ENCODE measurements at places on chromosomes 4 and X.

DNA sequence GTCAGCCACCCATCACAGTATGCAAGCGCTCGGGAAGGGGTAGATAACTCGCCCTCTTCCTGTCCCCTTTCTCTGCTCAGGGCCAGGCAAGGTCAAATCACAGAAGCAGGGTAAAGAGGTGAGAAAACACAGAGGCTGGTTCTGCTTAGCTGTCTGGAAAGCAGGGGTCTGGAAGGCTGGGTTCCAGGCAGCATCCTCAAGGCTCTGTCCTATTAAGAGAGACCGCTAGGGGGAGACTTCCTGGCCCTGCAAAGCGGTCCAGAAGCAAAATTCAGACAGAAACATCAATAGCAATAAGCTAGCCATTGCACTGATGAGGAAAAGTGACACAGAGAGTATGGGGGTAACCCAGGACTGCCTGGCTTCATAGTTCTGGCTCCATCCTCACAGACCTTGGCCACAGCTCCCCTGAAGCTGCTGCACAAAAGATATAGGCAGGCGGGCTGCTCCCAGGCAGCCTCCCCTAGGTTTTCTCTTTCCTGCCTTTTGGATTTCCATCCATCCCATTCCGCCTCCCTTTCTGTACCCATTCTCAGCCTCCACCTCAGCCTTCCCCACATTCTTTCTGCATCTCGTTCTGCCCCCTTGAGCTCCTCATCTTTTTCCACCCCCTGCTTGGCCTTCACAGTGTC is 308.5 kb downstream of the EVC2 start:
- no peak for DNase-seq

- no peak for DNase-seq
Measured at GRCh38 chrX:133953078-133953477, 32.3 kb downstream of the GPC3 start.

GRCh38 chrX:134244043-134244442 is 7.1 kb downstream of the CCDC160 start:
- DNase-seq, result no peak

DNA sequence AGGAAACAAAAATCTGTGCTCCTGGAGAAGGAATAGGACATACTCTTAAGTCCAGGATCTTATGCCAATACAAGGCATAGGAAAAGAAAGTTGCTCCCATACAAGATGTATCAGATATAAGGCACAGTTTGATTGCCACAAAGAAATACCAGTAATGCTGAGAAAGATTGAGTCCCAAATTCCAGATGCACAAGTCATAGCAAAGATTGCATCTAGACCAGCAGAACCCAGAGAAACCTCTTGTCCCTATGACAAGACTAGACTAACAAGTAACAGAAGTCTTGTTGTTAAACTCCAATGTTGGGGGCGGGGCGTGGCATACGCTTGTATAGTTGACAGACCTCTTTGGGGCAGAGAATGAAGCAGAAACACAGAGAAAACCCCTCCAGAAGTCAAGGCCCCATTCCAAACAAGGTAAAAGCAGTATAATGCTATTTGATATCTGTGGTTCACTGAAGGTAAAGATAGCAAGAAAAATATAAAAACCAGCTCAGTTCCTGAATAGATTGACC is 671.5 kb upstream of the GRIA3 start:
- DNase-seq, result no peak

DNA sequence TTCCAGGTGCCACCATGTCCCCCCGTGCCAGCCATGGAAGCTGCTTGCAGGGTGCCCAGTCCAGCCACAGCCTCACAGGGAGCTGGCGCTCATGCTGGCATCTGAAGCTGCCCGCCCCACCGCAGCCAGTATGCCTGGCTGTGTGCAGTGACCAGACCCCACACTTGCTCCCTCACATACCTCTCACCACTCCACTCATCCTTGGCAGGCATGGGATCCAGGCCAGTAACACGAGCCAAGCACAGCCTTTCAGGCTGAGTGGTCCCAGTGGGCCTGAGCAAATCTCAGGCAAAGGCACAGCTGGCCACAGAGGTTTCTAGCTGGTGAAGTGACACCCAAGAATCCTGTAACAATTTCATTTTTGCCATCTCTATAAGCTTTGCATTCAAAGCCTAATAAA is 48.4 kb upstream of the SEC24B start:
- DNase-seq, result no peak

DNA sequence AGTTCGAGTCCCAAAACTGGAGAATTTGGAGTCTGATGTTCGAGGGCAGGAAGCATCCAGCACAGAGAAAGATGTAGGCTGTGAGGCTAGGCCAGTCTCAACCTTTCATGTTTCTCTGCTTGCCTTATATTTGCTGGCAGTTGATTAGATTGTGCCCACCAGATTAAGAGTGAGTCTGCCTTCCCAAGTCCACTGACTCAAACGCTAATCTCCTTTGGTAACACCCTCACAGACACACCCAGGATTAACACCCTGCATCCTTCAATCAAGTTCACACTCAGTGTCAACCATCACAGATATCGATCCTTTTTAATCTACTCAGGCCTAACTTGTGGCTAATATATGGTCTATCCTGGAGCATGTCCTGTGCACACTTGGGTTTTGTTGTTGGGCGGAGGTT is 18.0 kb upstream of the MAEA start:
- no peak for DNase-seq

DNA sequence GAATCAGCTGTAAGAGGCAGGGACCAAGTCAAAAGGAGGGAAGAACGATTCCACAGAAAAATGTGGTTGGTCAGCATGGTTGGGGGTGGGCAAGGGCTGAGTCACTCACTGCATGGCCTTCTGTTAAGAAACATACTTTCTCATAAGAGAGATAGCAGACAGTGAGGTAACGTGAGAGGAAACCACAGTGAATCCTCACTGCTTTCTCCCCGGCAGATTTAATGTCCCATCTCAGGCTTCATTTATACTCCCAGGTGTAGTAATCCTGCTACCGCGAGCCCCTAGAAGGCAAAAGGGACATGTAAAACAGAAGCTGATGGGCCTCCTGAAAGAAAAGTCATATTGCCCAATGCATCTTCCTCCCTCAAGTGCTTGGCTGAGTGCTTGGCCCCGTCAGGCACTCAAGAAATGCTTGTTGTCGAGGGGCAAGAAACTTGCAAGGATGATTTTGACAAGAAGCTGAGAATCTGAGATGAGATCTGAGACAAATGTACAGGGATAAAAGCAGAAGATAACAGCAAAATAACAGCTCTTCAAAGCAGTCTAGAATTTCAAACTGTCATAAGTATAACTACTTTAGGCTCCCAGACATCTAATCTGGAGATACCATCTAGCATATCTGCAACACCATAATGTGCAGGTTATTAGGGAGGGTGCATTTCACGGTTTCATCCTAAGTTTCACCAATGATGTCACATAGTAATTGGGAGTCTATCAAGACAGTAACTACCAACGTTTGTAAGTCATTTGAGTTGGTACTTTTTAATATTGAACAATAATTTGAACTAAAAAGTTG is 40.2 kb downstream of the SH3KBP1 start:
- no peak for DNase-seq

DNA sequence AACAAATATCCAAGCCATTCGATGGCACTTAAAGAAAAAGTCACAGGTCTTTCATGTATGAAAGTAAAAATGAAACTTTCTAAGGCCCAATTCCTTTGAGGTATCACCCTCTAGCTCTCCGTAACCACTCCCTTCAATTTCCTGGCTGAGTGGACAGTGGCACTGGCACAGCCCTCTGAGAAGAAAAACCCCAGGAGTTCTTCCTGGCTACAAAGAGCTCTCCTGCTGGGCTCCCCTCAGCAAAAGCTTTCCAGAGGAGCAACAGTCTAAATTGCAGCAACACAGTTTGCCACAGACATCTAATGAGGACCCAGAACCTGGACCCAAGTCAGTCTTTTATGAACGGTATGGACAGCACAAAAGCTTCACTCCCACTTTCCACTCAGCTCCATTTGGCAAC is 71.8 kb downstream of the FUNDC1 start:
- DNase-seq, result no peak
